B cell (primary cell): ENCODE measurements at places on chromosomes 6 and 20. TPM values are rescaled to one million over a fixed set of nuclear protein-coding genes. Genes with fewer than 3 reads are reported as not detected.

Gene KCNB1
- 0.05 and 0.12 TPM in 2 replicates for total RNA-seq

Gene MAS1
- total RNA-seq, result not detected in 2 replicates

Gene TULP1
- total RNA-seq, result not detected in 2 replicates

Gene CEBPB
- 24.7 and 25.8 TPM in 2 replicates for total RNA-seq

Gene LY6G6C
- total RNA-seq, result not detected in 2 replicates

Gene CCN5
- total RNA-seq, result not detected in 2 replicates

Gene SLC23A2
- total RNA-seq, result 70.7 and 75.2 TPM in 2 replicates

Gene MUC22
- total RNA-seq, result not detected in 2 replicates

Gene METTL24
- not detected in 2 replicates for total RNA-seq

Gene RAET1E
- not detected in 2 replicates for total RNA-seq

Gene LKAAEAR1
- 1.8 and 1.9 TPM in 2 replicates for total RNA-seq

Gene CDH22
- not detected in 2 replicates for total RNA-seq

Gene C20orf96
- 7.5 TPM in 2 replicates for total RNA-seq

Gene CNR1
- total RNA-seq, result 20.4 and 28.9 TPM in 2 replicates

Gene SNRNP48
- 22.9 and 25.3 TPM in 2 replicates for total RNA-seq

Gene RAB44
- 0.15 and 0.19 TPM in 2 replicates for total RNA-seq

Gene FOXQ1
- not detected in 2 replicates for total RNA-seq

Gene RGS17
- not detected in 2 replicates for total RNA-seq

Gene BTNL2
- not detected in 2 replicates for total RNA-seq

Gene DNAH8
- 1.0 and 1.1 TPM in 2 replicates for total RNA-seq

Gene CAP2
- total RNA-seq, result not detected in 2 replicates

Gene UBE2C
- total RNA-seq, result 0.54 TPM in 1 of 2 replicates, not detected in the other

Gene MMS22L
- total RNA-seq, result 20.5 and 23.5 TPM in 2 replicates

Gene EFCAB8
- total RNA-seq, result 2.3 and 3.8 TPM in 2 replicates

Gene INSM1
- not detected in 2 replicates for total RNA-seq
